ENCODE measurements at places on chromosomes 12 and 14. TPM values are rescaled to one million over a fixed set of nuclear protein-coding genes. Genes with fewer than 3 reads are reported as not detected.
A peak's percentile ranks its signal among the peaks of the same experiment; 100 is the strongest.

Gene RND1
- polyA plus RNA-seq: 2.4 TPM

Gene AMDHD1
- polyA plus RNA-seq: 1.5 TPM

Gene RNASE7
- polyA plus RNA-seq: 0.55 TPM

Gene KLRD1
- polyA plus RNA-seq: 0.37 TPM

Gene NXPH4
- polyA plus RNA-seq: 4.2 TPM

Gene ARHGAP5
- polyA plus RNA-seq: 122 TPM

Gene TPH2
- polyA plus RNA-seq: 0.10 TPM

Gene TEAD4
- polyA plus RNA-seq: 16.7 TPM

Gene KRT1
- 0.17 TPM for polyA plus RNA-seq

Gene KERA
- polyA plus RNA-seq: not detected

Gene RERGL
- 10.5 TPM for polyA plus RNA-seq

Gene GUCY2C
- 1.1 TPM for polyA plus RNA-seq

Gene CMA1
- 0.42 TPM for polyA plus RNA-seq

Gene PRIMA1
- 1.5 TPM for polyA plus RNA-seq

GRCh38 chr14:106218174-106218573, 691.8 kb downstream of the TMEM121 start:
- no peak for DNase-seq

GRCh38 chr12:110766311-110767154, 23.8 kb upstream of the PPP1CC start:
- no peak for DNase-seq

- no peak for DNase-seq
These were observed 110.0 kb downstream of the EPS8 start for GRCh38 chr12:15679151-15679550.

GRCh38 chr12:110371408-110372055, 32.0 kb downstream of the ANAPC7 start:
- DNase-seq: no peak

DNA sequence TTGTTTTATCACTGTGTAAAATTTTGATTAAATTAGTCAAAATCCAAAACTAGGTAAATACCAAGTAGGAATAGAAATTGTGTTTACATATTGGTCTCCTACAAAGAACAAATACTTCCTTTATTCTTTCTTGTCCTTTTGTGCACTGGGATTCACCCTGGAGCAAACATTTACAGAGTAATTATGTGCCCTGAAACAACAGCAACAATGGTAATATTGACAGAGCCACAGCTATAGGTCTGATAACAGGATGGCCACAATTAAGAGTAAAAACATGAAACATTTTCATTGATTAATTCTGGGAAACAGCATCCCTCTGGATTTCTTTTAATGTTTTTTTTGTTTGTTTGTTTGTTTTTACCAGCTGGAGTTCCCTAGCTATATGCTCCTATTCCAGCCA, 61.2 kb downstream of the SLC38A6 start:
- DNase-seq: no peak

DNA sequence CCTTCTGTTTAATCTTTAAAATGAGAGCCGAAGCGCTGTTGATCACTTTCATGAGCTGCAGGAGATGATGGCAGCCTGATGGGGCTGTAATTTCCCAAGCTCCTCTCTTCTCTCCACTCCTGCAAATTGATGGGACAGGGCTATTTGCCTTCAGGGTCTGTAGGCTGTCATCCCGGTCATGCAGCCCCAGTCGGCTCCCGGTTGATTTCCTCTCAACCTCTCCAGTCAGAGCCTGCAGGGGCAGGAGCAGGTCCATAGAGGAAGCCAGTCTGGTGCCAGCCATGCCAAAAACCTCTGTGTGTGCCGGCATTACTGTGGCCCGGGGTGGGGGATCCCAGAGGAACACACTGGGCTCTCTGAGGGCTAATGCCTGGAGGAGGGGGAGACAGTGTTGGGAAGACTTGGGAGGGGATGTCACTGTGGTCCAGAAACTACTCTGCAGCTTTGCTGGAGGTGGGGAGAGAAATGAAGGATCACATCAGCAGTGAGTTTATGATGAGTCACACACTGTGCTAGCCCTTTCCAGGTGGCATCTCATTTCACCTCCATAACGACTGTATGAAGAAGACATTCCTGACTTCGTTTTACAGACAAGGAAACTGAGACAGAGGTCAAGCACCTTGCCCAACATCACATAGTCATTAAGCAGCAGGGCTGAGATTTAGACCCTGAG, 46.5 kb upstream of the PRIMA1 start:
- no peak for DNase-seq

GRCh38 chr12:68180792-68181744, 21.5 kb upstream of the IFNG start:
- DNase-seq: peak; percentile 1

DNA sequence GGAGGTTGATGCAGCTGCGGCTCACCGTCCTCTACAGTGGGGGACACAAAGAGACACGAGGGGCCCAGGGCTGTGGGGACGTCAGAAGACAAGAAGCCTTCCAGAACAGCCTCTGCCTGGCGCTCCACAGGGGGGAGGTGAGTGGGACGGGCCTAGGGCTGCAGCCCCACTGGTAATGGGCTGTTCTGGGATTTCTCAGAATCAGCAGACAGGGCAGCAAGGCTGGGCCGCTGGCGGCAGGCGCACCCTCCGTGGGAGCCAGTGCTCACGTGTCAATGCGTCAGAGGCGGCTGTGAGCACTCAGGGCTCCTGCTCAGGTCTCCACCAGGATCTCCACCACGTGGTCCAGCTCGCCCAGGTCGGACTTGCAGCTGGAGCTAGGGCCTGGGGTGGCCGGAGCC, 10.0 kb downstream of the CDCA4 start:
- DNase-seq: no peak

DNA sequence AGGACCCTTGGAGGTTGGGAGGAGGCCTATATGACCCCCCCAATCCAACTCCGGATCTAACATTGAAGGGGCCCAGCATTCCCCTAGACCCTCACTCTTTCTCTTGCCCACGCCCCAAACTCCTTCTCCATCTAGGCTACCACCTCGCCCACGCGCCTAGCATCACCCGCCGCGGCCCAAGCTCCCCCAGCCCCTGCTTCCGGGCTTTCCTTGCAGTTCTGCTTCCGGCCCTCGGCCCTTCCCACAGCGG, 445 bp downstream of the CERS5 start:
- peak; percentile 36 for DNase-seq

DNA sequence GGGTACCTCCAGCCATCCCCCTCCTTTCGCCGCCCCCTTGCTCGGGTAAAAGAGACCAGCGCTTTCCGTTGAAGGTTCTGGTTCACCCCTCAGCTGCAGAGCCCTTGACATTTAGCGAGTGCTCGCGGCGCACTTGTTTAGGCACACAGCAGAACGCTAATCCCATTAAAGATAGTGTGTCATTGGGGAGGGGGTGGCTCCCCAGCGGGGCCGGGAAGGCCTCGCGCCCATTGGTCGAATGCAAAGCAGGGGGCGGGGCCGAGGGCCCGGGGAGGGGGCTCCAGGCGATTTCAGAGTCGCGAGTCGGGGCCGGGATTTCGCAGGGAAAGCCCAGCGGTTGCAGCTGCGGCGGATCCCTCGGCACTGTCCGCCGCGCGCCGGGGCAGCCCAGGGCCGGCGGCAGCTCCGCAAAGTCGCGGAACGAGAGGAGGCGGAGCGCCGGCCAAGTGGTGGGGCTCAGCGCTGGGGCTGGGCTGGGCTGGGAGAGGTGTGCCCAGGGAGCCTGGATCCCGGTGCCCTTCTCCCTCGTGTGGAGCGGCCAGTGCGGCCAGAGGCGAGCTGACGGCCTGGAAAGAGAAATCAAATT, 122.9 kb downstream of the TSPAN9 start:
- DNase-seq: peak; percentile 80

DNA sequence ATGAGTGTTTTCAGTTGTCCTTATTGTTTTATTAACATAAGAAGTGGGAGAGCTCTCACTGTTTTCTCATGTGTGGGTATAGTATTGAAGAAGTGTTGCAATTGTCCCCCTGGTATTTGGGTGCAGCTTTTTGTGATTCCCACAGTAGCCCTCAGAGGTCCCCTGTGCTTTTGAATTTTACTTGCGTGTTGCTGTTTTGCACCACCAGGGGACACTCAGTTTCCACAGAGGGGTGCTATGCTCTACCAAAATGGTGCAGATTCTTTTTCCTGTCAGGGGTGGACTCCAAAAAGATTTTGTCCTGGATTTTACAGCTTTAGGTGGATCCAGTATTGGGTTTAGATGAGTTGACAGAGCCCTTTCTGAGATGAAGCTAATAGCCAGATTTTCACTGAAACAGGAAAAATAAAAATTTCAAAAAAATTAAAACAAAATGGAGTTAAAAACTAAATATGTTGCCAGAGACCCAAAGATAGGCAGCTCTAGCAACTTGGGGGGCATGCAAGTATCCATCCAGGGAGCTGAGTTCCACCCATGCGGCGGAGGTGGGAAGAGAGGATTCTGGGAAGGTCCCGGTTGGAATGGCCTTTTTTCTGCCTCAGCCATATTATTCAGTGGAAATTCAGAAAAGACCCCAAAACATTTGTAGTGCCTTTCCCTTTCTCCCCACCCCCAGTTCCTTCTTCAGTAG, 50.2 kb downstream of the TTLL5 start:
- DNase-seq: no peak

DNA sequence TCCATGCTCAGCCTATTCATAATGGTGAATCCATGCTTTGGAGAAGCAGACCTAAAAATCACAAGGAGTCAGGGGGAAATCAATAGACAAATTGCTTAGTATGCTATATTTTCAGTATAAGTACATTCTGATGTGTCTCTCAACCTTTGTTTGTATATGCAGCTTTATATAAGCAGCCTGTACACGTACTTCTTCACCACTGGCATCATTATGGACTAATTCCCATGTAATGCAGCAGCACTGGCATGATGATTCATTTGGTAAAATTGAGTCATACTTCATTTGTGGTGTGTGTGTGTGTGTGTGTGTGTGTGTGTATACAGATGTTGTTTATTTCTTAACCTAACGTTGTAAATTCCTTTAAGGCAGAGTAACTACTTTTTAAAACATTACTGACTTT, 10.9 kb downstream of the DCP1B start:
- DNase-seq: no peak

GRCh38 chr14:90508536-90509254, 111.9 kb downstream of the CALM1 start:
- no peak for DNase-seq

DNA sequence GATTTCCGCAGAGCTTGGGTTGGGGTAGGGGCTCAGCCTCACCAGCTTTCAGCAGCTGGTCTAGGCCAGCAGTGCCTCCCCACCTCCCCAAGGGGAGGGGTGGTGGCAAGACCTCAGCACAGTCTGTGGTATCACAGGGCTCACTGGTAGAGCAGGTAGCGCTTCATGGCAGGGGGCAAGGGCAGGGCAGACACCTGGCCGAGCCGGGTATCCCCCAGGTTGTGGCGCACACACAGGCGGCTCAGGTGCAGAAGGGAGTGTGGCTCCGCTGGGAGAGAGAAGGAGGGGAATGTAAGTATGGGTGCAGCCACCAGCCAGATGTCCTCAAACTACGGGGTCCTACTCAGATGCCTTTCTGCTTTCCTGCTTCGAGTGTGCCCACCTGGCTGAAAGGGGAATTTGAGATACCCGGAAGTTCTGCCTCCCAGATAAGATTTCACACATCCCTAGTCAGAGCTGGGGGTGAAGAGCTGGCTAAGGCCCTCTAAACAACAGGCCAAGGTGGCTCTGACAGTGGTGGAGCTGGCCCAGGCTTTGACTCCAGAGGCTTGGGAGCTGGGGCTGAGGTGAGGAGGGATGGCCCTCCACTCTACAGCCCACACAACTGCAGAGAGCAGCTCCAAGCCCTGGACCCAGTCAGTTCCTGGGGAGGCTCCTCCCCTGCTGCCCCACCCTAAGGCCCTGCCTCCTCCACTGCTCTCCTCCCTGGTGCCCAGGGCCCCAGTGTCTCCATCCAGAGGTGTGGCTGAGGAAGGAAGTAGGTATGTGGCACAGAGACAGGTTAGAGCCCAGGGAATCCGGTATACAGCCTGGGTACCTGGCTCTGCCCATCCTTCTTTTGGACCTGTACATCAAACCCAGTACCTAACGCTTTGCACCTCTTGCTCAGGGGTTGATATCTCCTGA, 1.8 kb downstream of the SPSB2 start:
- DNase-seq: no peak

- no peak for DNase-seq
These were observed 1.5 kb upstream of the DTX1 start for GRCh38 chr12:113054948-113055486.

DNA sequence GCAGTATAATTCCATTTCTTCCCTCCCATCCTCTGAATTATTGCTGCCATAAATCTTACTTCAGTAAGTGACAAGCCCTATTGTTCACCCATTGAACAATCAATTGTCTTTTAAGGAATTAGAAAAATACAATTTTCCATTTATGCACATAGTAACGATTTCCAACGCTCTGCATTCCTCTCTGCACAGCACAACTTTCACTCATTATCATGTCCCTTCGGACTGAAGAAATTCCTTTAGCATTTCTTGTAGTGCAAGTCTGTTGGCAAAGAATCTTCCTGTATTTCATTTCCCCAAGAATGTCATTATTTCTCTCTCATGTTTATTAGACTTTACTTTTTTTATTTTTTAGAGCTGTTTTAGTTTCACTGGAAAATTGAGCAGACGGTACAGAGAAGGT, 252.1 kb upstream of the RTL1 start:
- no peak for DNase-seq

GRCh38 chr12:27351476-27351875, 18.8 kb downstream of the BMAL2 start:
- no peak for DNase-seq
